Activated naive CD4-positive, alpha-beta T cell (primary cell): ENCODE measurements at places on chromosomes 2 and 18.

DNA sequence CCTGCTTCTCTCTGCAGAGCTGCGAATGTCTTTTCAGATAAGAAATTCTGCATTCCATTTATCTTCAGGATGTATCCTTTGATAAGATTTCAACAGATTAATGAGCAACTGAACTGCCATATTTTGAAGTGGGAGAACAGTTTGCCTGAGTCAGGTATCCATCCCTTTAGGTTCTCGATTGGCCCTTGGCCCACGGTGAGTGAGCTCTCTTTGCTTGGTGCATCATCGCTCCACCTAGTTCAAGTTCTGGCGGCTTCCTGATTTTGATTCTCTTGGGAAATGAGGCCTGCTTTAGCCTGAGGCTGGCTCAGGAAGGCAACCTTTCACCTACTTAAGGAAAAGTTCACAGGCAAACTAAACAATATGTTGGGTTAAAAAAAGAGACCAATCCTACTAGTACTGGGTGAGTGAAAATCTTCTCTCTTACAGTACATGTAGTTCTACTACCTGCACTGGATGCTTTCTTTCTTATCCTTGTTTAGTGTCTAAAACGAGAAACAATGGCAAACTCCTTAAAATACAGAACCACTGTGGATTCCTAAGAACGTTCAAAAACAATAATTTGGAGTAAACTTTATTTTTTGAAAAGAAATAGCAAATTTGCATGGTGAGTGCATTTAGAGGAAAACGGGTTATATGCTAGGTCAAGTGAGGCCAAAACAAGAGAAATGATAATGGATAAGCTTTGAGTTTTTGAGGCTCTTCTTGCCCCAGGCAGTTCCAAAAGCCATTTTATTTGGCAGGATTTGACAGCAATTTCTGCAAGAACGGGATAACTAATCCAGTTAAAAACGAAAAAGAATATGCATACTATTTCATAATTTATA lies 837 bp upstream of the ACSL3 start:
- no peak for DNase-seq

DNA sequence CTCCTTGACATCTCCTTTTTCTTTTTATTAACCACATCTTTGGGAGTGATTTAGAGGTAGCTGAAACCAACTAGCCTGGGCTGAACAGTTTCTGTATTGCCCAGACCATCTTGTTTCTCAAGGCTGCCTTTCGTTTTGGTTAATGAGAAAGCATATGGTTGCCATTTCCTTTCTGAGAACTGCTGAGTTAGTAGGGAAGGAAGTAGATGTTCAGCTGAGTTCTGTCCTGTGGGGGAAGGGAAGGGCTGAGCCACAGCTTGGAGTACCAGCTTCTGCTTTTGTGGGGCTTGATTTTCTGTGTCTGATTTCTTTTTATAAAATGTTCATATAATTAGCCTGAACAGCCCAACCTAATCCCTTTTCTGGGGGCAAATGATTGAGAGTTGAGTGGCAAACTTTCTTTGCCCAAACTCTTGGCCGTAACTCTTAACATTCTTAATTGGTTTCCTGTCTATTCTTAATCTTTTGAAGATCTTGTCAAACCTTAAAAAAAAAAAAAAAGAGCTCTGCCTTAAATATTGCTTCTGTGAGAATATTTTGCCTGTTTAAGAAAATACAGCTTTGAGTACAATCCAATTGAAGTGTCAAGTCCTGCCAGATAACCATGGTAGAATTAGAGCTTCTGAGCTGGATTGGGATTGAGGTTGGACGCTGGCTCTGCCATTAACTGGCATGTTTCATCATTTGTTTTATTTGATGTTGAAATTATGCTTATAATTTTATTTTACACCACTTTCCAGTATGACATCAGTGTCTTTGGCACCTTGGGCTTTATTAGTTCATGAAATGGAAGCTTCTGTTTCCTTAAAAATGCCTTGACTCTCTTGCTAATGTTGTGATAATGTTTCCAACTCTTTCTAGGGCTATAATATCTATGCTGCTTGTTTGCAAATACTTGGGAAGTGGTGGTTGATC lies 1.9 kb upstream of the NABP1 start:
- DNase-seq = peak; percentile 42

DNA sequence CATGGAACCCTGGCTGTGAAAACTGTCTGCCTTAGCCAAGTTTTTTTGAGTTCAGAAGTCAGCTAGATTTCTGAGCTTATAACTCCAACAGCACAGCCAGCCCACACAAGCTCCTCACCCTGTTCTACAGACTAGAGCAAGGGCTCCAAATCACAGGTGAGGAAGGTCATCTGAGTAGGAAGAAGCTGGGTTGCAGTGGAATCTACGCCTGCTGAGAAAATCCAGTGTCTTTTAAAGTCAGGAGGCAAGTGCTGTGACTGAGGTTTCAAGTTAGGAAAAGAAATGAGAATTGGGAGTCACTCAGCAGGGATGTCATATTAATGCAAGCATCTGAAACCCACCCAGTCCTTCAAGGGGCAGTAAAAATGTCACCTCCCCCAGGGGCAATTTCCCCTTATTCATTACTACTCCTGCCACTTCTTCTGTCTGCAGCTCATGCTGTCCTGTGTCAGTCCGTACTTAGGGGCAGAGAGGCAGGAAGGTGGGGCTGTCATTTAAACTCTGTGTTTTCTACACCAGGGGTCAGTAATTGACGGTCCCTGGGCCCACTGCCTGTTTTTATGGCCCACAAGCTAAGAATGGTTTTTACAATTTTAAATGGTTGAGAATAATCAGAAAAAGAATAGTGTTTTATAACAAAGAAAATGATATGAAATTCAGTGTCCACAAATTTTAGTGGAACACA lies 551.1 kb downstream of the BCL11A start:
- no peak for DNase-seq

DNA sequence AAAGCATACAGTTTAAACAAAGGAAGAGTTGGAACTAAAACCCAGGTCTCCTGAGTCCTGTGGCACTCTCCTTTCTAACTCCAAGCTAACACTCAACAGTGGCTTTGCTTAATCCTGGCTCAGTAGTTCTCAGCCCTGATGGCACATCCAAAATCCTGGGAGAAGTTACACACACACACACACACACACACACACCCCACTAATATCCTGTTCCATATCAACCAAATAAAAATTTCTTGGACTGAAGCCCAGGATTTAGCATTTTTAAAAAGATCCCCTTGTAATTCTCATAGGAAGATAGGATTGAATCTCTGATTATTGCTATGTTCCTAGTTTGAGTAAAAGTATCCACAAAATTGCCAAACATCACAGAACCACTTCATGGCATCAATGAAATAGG lies 136.1 kb upstream of the RIOK3 start:
- no peak for DNase-seq
